T1000 (cell line): ENCODE measurements at places on chromosomes 7 and 10.

- no peak for DNase-seq
Measured at GRCh38 chr10:89242840-89243568, 8.6 kb downstream of the LIPA start.

DNA sequence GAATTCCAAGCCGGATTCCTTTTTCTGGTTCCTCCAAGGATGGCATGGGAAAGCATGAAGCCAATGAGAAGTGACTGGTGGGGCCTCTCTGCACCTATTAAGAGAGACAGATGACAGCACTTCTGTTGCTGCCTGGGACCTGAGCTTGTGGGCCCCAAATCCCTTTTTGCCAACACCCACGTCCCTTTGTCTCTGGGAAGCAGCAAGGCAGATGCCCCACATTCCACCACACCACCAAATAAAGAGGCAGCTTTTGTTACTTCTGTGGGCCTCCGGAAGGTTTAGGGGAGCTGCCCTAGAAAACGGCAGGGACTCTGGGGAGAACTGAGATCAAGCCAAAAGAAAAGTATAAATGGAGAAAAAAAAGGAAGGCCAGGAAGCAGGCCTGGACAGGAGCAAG lies 3.4 kb downstream of the CCDC136 start:
- no peak for DNase-seq

- no peak for DNase-seq
Measured at GRCh38 chr7:25988640-25989039, 163.4 kb upstream of the NFE2L3 start.

DNA sequence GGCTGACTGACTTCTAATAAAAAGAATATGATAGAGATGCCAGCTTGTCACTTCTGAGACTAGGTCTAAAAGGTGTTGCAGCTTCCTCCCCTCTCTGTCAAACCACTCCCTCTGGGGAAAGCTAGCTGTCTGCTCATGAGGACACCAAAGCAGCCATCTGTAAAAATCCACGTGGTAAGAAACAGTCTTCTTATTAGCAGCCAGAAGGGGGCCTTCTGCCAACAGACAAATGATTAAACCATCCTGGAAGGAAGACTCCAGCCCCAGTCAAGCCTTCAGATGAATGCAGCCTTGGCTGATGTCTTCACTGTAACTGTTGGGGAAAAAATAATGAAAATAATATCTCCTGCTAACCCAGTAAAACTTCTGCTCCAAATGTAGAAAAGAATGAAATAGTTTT lies 41.9 kb upstream of the DAGLB start:
- DNase-seq = no peak

GRCh38 chr7:113710310-113711096 lies 208.3 kb downstream of the PPP1R3A start:
- peak; percentile 15 for DNase-seq

DNA sequence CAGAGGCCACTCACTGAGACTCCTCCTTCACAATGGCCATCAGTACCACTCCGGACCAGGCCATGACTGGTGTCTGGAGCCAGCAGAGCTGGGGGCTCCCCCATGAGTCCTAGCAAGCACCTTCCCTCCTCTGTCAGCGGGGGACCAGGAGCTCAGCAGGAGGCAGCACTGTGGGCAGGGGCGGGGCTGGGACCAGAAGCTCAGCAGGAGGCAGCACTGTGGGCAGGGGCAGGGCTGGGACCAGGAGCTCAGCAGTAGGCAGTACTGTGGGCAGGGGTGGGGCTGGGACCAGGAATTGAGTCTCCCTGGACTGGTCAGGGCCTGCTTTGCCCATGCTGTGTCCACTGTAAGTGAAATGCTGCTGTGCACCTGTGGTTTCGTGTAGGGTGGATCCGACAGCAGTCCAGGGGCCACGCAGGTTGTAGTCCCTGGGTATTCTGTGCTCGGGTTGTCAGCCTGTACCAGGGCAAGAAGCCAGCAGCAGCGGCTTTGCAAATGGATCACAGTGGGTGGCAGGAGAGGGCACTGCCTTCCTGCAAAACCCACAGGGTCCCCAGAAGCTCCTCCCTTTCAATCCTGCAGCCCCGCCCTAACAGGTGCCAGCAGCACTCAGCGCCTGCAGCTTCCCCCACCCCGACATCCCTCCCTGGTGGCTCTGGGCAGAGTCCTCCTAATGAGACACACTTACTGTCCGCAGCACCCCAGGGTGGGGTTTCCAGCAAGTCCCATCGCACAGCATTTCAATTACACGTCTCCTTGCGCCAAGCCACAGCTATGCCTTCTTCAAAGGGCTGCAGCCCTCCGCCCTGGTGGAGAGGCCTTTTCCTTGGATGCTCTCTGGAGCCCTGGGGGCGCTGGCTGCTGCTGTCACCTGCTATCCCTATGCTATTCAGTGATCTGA lies 220.5 kb downstream of the TCERG1L start:
- DNase-seq = no peak

GRCh38 chr7:28855538-28856217 lies 102.5 kb downstream of the TRIL start:
- peak; percentile 85 for DNase-seq

GRCh38 chr7:45084901-45085618 lies 3.7 kb downstream of the NACAD start:
- no peak for DNase-seq

DNA sequence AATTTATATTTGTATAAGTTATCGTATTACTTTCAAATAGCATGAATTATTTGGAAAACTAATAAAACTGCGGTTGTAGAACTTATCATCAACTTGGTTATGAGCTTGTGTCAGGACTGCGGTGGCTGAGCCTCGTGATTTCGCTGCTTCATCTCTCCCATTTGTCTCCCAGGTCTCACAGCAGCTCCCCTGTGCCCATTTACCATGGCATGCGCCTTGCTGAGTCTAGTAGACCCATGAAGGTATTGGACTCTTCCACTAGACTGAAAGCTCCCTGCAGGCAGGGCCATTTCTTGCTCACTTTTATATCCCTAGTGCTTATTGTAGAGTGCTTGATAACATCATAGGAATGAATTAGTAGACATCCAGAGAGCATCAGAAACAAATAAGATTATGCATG lies 53.9 kb downstream of the CPXM2 start:
- no peak for DNase-seq

DNA sequence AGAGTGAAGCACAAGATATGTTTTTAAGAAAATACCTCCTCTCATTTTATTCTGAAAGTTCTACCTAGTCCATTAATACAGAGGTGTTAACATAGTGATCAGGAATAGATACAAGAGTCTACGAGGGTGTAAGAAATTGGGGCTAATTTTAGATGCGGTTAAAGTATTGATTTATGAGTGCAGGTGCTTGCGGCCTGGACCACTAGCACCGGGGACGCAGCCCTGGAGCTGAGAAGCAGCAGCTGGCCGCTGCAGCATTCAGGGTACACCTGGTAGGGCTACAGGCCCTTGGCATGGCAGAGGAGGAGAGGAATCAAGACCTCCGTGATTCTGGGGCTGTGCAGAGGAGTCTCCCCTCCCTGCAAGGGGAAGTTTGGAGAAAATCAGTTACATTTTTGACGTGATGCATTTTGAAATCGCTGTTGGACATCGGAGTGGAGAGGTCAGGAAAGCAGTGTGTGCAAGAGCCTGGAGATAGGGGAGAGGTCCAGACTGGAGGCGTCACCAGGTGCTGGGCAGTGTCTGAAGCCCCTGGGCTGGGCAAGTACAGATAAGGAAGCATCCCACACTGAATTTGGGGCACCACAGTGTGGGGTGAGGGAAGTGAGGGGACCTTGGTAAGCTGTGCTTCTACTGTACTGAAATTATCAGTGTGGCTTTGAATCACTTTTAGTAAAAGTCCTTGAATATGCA lies 112.3 kb downstream of the VWC2 start:
- DNase-seq = no peak

DNA sequence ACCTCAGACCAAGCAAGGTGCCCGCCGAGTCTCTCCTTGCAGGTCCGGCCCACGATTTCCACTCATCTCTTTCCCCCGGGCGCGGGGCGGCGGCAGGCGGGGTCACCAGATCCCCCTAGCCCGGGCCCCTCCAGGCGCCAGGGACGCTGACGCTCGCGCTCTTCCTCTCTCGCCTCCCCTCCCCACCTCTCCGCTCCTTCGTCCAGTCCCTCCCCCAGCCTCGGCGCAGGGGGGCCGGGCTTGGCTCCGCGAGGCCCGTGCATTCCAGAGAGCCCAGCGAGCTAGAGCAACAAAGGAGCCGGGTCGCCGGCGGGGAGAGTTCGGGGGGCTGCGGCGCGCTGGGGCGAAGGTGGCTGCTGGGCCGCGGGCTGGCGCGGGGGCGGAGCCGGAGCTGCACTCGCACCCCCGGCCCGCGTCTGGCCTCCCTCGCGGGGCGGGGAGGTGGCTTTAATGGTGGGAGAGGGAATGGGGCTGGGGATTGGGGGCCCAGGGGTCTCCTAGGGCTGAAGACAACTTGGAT lies at the start of gene SMO:
Gene SMO, plus strand, starts transcription at position 262 of the 520 bp plus-strand sequence. CDS start 519 bp downstream, outside the sequence.
- DNase-seq = no peak

DNA sequence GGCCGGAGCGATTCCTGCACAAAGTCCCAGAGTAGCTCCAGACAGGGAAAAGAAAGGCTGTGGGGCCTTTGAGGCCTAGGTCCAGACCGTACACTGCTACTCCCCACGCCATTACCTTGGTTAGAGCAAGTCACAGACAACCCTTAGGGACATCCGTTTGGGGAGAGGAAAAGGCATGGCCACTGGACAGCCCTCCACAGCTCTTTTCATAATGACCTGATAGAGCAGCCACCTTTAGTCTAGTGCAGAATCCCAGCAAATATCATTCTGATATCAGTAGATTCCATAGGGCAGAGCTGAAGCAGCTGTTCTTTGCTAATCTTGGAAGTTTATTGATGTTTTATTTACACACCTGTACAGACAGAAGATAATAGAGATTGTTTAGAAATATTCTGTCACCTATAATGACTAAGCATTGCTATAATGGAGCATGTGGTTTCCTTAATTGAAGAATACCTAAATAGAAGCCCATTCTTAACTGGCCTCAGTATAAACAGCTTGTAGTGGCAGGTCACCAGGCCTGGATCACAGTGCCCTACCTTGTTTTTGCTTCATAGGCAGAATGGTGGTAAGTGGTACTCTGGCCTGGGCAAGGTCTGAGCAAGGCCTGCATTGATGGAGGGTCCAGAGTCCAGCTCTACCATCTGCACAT lies 27.9 kb downstream of the OGDH start:
- DNase-seq = no peak

- no peak for DNase-seq
Measured at GRCh38 chr7:158327571-158328180, 259.9 kb downstream of the PTPRN2 start.

GRCh38 chr7:138630059-138630610 lies 71.0 kb downstream of the SVOPL start:
- DNase-seq = no peak

DNA sequence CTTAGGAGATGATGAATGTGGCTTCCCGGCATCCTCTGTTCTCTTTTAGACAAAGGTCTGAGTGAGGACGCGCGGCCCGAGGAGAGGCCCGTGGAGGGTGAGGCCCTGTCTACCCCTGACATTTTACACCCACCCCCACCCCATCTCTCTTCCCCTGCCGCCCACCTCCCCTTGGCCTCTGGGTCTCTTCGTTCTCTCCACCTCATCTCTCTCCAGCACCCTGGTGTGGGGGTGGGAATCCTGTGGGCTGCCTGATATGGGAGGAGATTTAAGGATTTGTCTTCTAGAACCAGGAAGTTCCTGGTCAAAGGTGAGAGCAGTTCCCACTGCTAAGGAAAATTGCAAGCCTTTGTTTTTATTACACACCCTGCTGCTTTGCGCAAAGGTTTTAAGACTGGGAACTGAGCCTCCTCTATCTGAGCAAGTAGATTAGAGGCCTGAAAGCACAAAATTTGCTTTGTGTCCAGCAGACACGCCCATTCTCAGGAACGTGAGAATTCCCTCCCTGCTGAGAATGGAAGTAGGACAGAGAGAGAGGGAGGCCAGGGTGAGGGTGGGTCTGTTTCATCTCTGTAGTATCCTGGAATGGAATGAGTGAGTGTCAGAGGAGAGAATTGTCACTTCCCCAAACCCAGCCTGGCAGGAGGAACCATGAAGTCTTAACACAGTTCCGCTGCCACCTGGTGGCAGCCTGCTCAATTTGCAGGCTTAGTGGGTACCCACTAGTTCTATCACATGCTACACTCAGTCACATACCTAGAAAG lies 91.2 kb downstream of the GTF2IRD1 start:
- no peak for DNase-seq

- DNase-seq = no peak
Measured at GRCh38 chr10:29725133-29725720, 90.5 kb upstream of the SVIL start.

GRCh38 chr7:2452643-2453270 lies 23.4 kb downstream of the GRIFIN start:
- DNase-seq = no peak

DNA sequence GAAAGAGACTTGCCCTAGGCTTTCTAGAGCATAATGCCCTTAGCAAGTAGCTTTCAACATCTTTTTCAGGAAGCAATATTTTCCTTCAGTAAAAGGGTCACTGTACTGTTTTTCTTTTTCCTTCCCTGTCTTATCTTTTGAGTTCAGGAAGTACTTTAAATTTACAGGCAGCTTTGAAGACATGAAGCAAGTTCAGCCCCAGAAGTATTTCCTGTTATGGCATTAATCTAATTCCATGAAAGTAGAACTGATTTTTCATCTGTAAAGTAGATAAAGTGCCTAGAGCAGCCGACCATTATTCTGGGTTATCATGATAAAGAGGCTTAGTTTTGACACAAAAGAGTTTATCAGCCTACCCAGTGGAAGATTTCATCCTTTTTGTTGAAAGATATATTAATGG lies 288.2 kb downstream of the ADK start:
- DNase-seq = no peak

DNA sequence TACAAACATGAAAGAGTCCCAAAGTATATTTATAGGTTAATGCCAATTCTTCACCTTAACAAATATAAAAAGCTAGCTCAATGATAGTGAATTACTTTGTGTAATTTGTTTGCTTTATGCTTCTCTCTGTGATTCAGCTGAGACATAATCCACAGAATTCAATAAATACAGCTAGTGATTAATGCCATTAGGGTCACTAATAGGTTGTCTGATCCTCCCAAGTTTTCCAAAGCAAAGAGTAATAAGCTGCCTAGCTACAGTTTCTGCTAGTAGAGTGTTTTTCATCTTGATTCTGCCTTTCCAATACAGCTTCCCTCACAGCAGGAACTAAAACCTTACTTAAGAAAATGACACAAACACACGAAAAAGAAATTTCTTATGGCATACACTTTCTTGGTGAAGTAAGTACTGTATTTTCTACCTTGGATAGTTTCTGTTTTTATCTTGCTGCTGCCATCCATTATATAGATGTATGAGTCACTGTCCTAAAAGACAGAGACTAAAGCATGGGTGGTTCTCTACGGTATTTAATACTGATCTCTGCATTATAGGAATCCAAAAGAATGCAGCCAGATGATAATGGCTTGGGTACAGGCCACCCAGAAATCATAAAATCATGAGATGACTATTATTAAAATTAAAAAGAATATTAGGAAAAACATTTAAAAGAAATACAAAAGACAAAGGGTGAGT lies 170.0 kb downstream of the TPK1 start:
- no peak for DNase-seq

- DNase-seq = no peak
Measured at GRCh38 chr7:2862831-2863361, 18.8 kb upstream of the GNA12 start.
